Stimulated activated CD8-positive, alpha-beta memory T cell treated with anti-CD3 and anti-CD28 coated beads, Interleukin-2, amount 100 ng/mL, for 1 hour (primary cell): ENCODE measurements at places on chromosomes 3 and 15.

- no peak for DNase-seq
These were observed 17.1 kb downstream of the TPRA1 start for GRCh38 chr3:127573401-127573800.

- DNase-seq, result no peak
These were observed 9.1 kb upstream of the SNRPN start for GRCh38 chr15:24945711-24946110.

DNA sequence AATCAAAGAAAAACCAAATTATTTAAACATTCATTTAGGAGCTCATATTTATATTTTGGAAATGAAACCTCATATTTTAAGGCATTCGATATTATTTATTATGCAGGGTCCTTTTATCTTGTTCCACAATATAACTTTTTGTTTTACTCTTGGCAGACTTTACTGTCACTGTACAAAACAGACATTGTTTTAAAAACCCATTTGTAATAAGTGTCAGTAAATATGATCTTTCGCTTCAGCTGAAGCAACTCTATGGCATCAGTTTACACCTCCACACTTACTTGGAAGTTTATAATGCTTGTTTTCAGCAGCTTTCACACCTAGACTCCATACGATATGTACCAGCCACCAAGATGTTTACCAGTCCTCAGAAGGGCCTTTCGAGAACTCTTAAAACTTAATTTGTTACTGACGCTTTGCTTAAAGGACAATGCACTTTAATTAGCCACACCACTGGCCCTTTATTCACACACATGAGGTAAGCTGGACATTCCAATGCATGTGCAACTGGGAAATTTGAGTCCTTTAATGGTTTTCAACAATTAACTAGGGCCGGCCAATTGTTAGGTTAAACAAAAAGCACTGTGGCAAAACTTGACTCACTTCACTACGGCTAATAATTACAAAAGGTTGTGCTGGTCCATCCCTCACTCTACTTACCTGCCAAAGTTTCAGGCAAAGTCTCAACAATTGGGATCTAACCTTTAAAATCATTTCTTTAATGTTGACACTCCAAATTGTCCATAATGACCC lies 16.7 kb downstream of the WWTR1 start:
- no peak for DNase-seq

DNA sequence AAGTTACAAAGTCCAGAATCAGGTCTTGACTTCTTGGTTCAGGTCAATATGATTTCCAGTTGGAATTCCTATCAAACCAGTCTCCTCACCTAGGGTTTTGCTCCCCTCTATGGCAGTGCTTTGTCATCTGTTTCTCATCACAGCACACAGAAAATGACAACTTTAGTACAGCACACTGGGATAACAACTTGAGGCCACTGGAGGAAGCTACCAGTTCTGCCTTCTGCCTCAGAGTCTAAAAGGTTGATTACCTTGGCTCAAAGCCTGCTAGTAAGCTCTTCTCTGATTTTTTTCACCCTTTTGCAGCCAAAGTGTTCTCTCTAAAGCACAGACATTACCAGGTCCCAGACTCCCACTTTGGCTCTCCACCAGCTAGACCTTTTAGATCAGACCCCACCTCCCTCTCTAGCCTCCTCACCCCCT lies 24.8 kb upstream of the TRIM59 start:
- DNase-seq, result no peak
